ENCODE measurements at places on chromosomes 12 and 14.
A peak's percentile ranks its signal among the peaks of the same experiment; 100 is the strongest.

- DNase-seq: no peak
Observed at GRCh38 chr14:104084251-104085002, 1.1 kb upstream of the ASPG start.

- DNase-seq: peak; percentile 49
Observed at GRCh38 chr14:99729991-99730875, 46.1 kb downstream of the CYP46A1 start.

- DNase-seq: no peak
Observed at GRCh38 chr14:31530136-31530535, 31.1 kb upstream of the NUBPL start.

DNA sequence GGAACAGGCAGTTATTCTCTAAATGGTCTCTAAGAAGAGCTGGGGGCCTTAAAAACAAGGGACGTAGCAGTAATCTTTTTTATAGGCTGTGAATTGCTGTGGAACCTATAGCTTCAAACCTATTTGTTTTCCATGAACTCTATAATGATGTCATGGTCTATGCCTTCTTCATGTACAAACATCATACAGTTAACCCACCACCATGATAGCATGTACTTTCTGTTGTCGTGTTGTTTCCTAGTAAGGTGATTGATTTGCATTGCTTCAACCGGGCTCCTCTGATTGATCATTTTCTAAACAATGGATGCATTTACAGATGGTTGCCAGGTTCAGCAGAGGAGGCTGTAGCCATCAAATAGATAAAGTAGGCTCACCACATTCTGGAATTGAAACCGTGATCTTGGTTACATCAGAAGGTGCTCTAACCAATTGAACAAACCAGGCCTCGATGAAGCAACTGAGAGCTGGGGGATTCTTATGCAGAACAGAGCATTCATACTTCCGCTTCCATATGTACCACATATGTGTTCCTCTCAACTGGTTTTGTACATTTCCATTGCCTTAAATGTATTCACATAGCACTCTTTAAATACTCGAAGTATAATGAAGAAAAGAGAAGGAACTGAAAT lies 25.6 kb upstream of the PCNX1 start:
- DNase-seq: no peak

DNA sequence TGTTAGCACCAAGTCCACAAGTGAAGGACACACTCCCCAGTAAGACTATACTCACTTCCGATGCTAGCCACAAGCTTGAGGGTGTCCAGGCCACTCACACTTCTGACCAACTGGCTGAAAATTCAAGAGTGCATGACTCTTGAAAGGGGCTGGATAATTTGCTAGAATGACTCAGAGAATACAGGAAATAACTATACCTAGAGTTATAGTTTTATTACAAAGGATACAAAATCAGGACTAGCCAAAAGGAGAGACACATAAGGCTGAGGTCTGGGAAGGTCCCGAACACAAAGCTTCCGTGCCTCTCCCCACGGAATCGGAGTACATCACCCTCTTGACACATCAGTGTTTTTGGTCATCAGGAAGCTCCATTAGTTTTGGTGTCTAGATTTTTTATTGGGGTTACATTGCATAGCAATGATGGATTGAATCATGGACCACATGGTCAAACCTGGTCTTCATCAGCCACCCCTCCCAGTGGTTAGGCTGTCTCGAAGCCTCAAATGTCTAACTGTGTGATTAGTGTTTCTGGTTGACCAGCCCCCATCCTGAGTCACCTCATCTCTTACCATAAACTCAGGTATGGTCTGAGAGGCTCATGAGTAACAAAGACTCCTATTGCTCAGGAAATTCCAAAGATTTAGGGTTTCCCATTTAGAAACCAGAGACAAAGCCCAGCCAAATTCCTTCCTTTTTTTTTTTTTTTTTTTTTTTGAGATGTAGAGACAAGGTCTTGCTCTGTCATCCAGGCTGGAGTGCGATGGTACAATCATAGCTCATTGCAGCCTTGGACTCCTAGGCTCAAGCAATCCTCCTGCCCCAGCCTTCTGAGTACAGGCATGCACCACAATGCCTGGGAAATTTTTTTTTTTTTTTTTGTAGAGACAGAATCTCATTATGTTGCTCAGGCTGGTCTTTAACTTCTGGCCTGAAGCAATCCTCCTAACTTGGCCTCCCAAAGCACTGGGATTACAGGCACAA lies 472.0 kb upstream of the TBX3 start:
- no peak for DNase-seq

DNA sequence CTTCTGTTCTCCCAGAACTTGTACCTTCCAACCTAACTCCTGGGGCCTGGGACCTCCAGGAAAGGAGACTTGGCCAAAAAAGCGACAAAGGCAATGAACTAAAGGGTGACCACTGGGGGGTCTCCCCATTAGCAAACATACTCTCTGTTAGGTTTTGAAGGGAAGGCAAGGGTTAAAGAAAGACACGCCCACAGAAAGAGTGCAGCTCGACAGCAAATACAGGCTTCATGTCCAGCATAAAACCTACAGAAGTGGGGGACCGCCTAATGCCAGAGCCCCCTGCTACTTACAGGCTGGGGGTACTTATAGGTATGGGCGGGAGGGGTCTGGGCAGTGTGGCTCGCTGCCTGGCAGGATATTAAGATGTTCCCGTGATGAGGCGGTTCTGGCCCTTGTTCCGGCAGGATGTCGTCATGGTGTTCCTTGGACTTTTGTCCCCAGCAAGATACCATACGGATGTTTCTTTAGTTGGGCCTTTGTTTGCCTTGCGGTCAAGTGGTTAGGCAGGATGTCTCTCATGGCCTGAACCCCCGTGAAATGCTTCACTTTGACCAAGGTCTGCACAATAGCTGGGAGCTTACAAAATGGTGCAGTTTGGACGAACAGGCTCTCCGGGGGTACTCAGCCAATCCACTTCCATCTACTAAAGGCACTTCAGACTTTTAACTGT lies 53.4 kb downstream of the PRMT8 start:
- DNase-seq: no peak

DNA sequence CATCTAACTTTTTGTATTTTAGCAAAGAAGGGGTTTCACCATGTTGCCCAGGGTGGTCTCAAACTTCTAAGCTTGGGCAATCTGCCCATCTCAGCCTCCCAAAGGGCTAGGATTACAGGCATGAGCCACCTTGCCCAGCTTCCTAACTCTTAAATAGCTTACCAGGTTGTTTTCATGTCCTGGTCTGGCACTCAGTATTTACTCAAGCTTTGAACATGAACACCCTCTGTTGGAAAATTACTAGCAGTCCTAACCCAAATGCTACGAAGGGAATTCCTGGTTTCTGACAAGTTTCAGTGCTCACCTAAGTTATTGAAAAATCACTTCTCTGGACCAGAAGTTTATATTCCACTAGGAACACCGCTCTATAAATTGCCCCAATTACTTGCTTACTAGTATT lies 32.5 kb upstream of the GCH1 start:
- DNase-seq: no peak

DNA sequence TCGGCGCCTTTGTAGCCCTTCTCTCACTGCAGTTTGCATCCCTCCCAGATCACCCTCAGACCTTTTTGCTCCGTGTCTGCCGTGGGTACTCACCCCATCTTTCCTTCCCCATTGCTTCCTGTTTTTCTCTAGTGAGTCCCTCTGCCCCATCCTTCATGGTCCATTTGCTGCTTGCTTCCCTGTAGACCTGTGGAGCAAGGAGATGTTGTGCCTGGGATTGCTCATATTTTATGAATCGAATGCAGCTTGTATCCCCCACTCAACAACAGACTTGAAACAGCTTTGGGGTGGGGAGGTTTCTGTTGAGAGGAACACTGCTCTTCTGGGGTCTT lies 661 bp downstream of the DENR start:
- DNase-seq: no peak

- DNase-seq: no peak
Observed at GRCh38 chr12:120497524-120498150, 1.7 kb downstream of the DYNLL1 start.

- no peak for DNase-seq
Observed at GRCh38 chr14:103123634-103124500, 606 bp downstream of the TNFAIP2 start.

DNA sequence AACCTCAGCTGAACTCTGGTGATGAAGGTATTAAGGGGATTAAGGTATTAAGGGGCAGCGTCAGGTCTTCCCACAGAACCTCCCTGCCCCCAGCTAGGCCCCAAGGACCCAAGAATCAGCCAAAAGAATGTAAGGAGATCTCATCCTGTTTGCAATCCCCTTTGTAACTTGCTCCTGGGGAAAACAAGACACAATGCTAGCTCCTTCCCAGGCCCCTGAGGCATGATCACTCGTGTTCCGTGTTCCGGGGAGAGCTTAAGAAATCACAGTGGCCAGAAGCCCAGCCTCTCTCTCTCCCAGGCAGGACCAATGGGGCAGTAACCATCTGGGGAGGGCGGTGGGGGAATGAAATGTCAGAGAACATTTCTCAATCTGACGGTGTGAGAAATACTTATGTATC lies 33.2 kb downstream of the PIGH start:
- no peak for DNase-seq

DNA sequence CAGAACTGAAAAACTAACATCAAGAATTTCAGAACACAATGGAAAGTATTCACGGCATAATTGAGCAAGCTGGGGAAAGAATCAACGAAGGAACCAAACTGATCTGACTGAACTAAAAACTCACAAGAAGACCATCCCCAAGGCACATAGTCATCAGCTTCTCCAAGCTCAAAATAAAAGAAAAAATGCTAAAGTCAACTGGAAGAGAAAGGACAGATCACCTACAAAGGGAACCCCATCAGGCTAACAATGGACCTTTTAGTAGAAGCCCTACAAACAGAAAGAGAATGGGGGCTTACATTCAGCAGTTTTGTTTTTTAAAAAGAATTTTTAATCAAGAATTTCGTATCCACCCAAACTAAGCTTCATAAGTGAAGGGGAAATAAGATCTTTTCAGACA lies 11.7 kb downstream of the TAS2R50 start:
- DNase-seq: no peak

GRCh38 chr14:38124506-38124905 lies 83.2 kb upstream of the SSTR1 start:
- DNase-seq: no peak

- DNase-seq: no peak
Observed at GRCh38 chr14:92144708-92145107, 22.9 kb downstream of the CPSF2 start.

- DNase-seq: no peak
Observed at GRCh38 chr14:56817396-56817921, 7.2 kb upstream of the OTX2 start.

DNA sequence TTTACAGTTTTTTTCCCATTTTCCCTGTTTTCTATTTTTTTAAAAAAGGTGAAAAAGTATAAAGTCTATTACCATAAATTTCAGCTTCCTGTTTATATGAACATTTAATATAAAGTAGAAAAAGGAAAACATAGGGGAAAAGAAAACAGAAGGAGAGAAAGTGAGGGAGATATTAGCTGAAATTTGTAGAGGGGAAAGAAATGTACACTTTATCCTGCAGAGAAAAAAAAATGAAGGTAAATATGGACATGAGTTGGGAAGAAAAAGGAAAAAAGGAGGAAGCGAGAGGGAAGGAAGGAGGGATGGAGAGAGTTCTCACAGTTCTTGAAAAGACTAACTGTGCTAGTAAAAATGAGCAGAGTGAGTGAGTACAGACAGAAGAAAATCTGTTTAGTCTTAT lies 91.6 kb upstream of the BTG1 start:
- DNase-seq: no peak

DNA sequence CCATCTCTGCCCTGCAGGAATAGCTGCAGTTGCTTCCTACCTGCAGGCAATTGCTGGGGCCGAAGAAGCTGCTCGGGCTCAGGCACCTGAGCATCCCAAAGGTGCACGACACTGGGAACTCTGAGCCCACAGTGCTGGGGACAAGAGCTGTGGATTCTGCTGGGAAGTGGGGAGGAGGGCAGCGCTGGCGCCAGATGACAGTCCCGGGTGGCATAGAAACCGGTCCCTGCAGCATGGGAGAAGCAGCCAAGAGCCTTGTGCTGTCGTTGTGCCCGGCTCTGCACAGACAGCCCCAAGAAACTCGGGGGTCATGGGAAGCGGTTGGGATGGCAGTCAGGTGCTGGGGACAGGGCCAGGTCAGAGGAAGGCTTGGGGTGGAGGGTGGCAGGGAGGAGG lies 529 bp downstream of the LRTM2 start:
- DNase-seq: no peak

DNA sequence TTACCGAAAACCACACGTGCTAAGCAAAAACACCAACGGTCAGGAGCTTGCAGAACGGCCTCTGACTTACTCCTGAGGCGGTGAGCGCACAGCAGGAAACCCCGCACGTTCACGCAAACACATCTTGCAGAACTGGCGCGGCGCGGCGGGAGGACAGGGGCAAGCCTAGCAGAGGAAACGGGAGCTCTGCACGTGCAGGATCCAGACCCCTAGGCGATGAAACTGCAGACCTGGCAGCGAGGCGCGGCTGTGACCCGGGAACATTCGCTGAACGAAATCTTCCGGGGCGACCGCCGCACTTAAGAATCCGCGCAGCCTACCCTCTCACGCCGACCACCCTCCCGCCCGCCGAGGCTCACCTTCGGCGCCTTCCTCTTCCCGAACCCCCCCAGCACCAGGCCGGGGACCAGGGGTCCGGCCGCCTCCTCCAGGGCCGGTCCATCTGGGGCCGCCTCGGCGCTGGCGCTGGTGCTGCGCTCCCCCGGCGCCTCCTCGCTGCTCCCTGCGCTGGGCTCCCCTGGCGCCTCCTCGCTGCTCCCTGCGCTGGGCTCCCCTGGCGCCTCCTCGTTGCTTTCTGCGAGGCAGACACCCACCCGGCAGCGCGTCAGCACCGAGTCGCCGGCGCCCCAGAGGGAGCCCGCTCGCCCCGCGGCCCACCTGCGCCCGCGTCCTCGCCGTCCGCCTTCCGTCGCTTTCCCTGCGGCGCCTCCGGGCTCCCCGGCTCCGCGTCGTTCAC lies 615 bp downstream of the DDX51 start:
- no peak for DNase-seq

GRCh38 chr12:25833657-25834056 lies 124.8 kb upstream of the RASSF8 start:
- no peak for DNase-seq

GRCh38 chr14:61472011-61472672 lies 150.8 kb downstream of the PRKCH start:
- no peak for DNase-seq
